ENCODE measurements at places on chromosomes 12 and 14.

DNA sequence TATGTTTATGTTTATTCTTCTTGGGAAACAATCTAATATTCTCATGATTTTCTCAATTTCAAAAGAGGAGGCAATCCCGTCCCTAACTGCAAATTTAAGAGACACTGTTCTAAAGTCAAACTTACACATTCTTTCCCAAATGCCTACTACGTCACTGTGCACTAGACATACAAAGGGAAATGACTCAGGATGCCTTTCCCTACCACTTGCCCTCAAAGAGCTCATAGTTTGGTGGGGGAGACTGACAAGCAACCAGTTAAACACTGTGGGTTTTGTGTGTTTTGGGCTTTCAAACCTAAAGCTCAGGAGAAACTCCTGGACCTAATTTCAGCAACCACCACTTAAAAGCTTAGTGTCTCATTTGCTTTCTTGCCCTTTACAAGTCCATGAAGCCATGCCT, 58.4 kb downstream of the ATP2B1 start:
- no peak for DNase-seq

GRCh38 chr12:89270548-89270947, 81.8 kb downstream of the DUSP6 start:
- no peak for DNase-seq

DNA sequence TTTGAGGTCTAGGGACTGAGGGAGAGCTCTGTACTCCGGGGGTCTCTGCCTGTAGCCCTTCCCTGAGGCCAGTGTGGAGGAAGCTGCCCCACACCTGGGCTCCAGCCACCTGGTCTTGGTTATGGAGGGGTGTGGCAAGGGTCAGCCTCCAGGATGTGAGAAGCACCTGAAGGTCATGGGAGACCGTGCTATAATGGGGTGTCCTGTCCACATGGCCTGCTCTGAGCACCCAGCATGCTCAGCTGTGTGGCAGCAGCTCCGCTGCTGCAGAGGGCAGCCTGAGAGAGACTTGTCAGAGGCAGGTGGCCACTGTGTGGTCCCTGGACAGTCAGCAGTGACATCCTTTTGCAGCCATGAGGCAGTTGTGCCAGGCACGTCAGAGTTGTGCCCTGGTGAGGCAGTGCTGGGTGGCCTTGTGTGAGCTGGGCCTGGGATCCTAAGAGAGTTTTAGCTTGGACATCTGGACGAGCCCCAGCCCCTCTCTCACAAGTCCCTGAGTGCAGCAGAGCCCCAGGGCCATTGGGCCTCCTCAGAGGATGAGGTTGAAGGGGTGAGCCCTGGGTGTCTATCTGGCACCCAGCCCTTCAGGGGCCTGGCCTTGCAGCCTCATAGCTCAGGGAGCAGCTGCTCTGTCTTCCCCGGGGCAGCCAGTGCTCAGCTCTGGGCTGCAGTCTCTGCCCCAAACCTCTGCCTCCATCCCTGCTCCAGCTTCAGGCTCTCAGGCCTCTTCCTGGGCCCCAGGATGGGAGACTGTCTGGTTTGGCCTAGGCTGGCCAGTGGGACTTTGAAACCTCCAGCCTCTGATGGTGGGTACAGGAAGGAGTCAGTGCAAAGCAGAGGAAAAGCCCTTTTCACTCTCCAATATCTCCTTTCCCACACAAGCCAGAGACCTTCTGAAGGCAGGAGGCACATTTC, 7.4 kb upstream of the ATG101 start:
- DNase-seq = no peak

- DNase-seq = no peak
These were observed 263.9 kb downstream of the KCNC2 start for GRCh38 chr12:74945771-74946198.

DNA sequence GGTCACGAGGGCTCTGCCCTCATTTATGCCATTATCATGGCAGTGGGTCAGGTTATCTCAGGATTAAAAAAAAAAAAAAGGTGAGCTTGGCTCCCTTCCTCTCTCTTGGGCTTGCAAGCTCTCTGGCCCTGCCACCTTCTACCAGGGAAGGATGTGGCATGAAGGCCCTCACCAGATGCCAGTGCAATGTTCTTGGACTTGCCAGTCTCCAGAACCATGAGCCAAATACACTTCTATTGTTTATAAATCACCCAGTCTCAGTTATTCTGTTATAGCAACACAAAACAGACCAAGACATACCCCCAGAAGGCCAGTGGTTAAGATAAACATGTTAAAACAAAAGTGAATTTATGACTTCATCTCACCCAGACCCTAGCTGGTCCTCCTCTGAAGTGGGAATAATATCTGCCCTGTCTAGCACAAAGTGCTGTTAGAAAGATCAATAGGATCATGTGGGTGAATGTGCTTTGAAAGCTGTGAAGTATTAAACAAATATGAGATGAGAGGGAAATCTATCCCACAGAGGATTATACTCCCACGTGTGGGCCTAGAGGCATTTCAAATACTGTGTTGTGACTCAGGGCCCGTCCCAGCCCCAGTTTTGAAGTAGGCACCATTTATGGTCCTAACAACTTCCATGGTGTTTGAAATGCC, 88.6 kb downstream of the NINJ2 start:
- DNase-seq = no peak

GRCh38 chr12:125676366-125676765, 611.1 kb downstream of the AACS start:
- no peak for DNase-seq

- DNase-seq = no peak
These were observed 34.2 kb downstream of the BICD1 start for GRCh38 chr12:32140877-32141276.

DNA sequence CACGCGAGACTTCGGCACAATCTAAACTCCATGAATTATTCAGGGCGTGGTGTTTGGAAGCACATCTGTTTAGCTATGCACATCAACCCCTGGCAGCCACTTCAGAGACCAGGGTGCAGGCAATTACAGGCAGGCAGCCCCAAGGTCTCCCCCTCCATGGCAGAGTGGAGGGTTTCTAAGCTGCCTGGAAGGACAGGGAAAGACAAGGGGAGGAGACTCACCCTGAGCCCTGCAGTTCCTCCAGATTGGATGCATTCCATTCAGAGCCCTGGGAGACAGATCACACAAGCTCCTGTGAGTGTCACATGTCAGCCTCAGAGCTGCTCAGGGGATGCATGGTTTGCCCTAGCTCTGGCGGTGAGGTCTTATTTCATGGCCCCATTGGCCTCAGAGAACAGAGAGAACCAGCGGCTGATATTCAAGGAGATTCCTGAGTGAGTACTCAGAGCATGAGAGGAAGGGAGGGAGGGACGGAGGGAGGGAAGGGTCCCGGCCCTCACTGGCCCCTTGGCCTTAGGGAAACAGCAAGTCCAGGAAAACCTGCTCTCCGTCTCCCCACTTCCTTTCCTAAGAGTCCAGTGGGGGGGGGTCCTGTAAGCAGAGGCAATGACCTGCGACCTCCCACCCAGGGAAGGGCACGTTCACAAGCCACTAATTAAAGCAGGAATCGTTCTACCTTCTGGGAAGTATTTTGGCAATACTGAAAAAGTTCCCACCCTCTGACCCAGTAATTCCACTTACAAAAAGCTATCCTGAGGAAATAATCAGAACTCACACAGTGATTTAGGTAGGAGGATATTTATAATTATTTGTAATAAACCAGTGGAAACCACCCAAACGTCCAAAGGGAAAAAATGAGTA, 55.1 kb downstream of the SSH1 start:
- no peak for DNase-seq

- peak; percentile 66 for DNase-seq
These were observed at the start of gene SRGAP1 for GRCh38 chr12:63844391-63845341. SRGAP1 (plus strand) TSS chr12:63844700; CDS start chr12:63844817, 117 bp downstream.

- no peak for DNase-seq
These were observed 41.2 kb downstream of the PRIMA1 start for GRCh38 chr14:93747102-93747501.

DNA sequence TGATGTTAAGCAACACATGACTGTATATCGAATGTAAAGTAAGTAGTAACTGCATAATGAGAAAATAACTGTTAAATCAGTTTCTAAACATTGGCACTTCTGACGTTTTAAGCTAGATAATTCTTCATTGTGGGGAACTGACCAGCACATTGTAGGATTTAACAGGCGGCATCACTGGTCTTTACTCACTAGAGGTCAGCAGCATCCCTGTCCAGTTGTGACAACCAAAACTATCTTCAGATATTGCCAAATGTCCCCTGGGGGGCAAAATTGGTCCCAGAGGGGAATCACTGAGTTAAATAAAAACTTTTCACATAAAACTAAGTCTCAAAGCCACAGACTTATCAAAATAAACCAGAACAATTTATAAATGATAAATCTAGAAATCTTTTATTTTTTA, 65.3 kb downstream of the BLTP3B start:
- DNase-seq = no peak

DNA sequence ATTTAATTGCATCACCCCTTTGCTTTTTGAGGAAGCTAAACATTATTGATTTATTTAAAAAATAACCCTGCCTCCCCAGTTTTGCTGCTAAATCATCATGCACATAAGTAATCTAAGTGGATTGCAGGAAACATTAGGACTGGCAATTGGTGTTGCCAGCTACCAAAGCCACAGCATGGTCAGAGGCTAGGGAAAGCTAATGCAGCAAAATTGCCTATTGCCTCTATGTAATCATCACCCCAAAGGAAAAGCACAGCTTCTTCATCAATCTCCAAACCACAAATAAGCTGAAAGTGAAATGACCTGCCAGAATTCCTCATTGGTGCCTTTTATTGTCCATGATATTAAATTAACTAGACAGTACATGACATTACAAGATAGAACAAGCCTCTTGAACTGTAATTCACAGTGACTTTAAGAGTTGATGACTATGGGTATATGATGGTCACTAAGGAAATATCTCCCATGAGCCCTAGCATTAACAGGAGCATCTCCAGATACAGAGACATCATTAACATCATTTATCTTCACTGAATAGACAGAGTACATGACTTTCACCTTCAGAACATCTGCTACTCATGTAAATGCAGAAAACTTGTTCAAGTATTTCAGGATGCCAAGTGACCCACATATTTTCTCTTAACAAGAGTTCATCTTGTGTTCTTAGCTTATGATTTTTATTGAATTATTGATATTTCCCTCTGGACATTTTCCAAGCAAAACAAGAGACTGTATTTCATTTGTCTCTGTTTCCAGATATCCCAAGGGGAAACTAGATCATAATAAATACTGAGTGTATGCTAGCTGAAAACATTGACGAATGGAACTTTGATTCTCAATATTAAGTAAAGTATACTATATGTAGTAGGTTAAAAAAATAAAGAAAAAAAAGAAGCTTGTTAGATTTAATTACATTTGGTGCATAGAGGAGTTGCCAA, 29.4 kb downstream of the PTPRR start:
- DNase-seq = no peak
